ENCODE measurements at places on chromosomes 11 and 22.

GRCh38 chr11:118033443-118033842 is 43.4 kb upstream of the TMPRSS4 start:
- no peak for DNase-seq

- DNase-seq: no peak
These were observed 10.8 kb downstream of the CRYBA4 start for GRCh38 chr22:26632422-26633155.

DNA sequence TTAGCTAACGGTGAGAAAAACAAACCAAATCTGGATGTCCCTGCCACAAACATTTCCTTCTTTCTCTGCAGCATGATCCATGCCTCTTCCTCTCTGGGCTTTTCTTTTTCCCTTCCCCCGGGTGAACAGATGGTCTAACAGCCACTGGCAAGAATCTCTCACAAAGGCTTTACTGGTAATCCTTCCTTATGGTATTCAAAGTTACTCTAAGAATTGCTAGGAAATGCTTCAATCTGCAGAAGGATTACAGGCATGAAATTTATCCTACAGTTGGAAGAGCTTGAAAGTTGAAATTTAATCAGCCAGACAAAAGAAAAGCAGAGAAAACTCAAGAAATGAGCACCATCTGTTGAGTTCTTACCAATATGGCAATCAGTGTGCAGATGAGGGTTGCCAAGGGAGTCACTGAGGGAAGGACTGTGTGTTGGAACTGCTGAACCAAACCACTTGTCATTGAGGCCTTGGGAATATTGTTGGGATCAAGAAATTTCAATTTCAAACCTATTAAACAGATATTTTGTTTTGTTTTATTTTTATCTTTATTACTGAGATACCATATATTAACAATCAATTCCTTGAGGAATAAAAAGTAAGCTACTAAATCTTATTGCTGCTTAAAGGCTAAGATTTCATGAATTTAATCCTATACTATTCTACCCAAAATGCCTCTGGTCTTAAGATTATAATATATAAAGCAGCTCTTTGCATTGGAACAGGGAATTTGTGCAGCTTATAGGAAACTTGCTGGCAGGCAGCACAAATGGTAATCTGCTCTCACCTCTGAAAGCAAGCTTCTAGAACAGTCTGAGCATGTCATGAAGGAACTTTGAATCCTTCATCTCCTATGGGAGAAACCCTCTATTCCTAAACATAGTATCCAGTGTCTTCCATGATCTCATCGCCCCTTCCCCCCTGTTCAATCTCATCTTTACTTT is 29.7 kb upstream of the NDUFC2 start:
- DNase-seq: no peak

DNA sequence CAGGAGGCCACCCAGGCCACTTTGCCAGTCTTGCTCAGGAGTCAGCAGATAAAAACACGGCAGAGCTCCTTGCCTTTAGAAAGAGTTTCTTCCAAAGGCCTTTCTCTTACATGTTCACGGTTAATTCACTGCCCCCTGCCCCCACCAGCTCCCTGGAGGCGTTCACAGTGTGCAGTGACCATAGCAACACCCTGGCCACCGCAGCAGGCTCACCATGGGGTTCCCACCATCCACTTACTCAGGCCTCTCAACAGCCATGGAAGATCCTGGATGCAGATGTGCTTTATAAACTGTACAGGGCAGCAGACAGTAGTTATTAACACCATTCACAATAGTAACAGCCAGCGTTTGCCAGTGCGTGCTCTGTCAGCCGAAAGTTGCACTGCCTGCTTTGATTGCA is 10.6 kb upstream of the MYO7A start:
- no peak for DNase-seq

DNA sequence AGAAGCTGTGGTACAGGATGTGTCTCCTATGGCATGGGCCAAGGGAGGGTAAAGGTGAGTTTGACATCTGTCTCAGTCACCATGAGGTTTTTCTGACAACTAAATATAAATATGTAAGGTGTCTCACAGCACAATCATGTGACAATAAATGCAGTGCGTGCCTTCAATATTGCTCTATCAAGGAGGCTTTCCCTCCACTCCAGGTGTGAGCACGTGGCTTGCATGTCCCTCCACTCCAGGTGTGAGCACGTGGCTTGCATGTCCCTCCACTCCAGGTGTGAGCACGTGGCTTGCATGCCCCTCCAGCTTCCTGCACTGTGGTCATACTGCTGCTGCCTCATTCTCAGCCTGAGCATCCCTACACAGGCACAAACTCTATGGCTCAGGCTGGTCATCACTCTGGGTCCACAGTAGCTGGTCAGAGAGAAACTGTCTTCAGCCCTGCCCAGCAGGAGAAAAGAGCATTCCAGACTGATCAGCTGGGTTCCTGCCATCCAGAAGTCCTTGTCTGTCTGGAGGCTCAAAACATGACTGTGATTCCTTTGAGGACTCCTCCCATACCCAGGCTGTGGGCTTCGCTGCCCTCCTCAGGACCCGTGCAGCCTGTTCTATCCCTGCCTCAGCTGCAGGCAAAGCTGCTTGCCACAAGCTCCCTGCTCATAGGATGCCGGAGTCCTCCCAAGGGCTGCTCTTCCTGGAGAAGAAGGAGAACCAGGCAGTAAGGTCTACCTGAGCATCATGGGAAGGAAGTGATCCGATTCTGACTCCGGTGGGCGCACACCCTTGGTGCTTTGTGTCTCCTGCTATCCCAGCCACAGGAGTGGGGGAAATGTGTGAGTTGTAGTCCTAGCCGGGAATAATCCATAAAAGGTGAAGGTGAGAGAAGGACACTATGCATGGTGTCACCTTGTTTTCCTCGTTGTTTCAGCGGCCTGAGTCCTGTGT is 33.4 kb upstream of the VPREB1 start:
- no peak for DNase-seq

GRCh38 chr11:66718320-66718971 is 10.6 kb downstream of the SPTBN2 start:
- no peak for DNase-seq

GRCh38 chr11:17775507-17776211 is 41.1 kb downstream of the KCNC1 start:
- no peak for DNase-seq

- DNase-seq: peak; percentile 85
These were observed 100.7 kb downstream of the MAML2 start for GRCh38 chr11:96242191-96242847.

GRCh38 chr11:69520186-69520916 is 38.9 kb downstream of the LINC01488 start:
- DNase-seq: peak; percentile 9

GRCh38 chr11:12724301-12725054 is 50.3 kb downstream of the TEAD1 start:
- no peak for DNase-seq

DNA sequence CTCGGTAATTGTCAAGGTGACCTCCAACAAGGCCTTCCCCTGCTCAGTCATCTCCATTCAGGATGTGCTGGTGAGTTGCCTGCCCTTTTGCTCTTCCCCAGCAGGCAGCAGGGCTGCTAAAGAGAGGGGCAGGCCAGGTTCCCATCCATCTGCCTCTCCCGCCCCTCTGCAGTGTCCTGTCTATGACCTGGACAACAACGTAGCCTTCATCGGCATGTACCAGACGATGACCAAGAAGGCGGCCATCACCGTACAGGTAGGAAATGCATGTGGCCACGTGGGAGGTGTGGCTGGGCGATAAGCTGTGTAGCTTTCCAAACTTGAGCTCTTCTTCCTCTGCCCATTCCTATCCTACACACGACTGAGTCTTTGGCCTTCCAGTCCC is 4.0 kb downstream of the SIDT2 start:
- DNase-seq: no peak

- no peak for DNase-seq
These were observed 4.4 kb downstream of the BCR start for GRCh38 chr22:23184764-23185113.

- no peak for DNase-seq
These were observed 103.8 kb downstream of the EXT2 start for GRCh38 chr11:44199298-44199697.

GRCh38 chr11:120516461-120517389 is 5.2 kb downstream of the GRIK4 start:
- no peak for DNase-seq

DNA sequence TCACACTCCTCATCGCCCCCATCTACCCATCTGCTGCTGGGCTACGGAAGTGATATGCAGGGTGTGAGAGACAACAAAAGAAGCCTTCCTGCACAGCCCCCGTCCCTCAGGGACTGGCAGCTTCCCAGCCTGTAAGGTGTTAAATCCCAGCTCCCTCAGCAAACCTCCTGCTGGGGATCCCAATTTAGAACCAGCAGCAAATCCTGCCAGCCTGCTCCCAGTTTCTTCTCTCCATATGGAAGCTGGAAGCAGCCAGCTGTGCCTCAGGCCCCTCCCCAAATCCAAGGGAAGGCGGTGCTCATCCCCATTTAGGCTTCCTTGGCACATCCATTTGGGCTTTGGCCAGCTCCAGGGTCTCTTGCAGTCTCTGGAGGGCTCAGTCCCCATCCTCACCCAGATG is 47.5 kb downstream of the PAMR1 start:
- DNase-seq: no peak

- no peak for DNase-seq
These were observed 1.2 kb upstream of the CCDC86 start for GRCh38 chr11:60840470-60841430.
